ENCODE measurements at places on chromosomes 4 and X.

DNA sequence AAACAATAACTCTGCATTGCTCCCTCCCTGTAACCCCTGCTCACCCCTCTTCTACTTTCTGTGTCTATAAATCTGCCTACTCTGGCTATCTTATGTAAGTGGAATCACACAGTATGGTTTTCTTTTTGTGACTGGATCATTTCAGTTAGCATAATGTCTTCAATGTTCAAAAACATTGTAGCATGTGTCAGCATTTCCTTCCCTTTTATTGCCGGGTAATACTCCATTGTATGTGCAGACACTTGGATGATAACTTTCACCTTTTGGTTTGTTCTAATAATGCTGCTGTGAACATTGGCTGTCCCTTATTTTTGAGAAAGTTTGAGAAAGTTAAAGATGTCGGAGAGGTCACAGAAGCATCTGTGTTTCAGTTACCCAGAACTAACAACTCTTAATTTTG, 60.6 kb upstream of the TLR2 start:
- DNase-seq, result no peak

- DNase-seq, result no peak
Observed at GRCh38 chr4:107740950-107741701, 21.1 kb upstream of the PAPSS1 start.

DNA sequence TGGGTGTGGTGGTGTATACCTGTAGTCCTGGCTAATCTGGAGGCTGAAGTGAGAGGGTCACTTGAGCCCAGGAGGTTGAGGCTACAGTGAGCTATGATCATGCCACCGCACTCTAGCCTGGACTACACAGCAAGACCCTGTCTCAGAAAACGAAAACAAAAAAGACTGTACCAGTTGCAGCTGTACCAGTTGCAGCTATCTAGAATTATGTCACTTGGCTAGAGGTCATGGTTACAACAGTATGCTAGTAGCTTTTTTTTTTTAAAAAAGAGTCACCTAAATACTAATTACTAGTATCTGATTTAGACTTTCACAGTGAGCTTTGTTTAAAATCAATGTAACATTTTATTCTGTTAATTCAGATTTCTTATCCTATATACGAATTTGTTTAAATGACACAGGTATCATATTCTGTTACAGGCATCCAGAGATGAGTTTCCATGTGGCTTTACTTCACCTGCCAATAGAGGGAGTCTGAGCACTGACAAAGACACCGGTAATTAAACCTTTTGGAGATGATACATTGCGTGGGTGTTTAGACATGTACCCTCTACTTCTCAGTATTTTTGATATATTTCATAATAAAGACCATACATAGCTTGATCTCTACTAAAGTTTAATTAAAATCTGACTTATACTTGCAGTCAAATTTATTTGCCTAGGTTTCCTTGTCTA, 100.2 kb upstream of the IL13RA1 start:
- no peak for DNase-seq

- DNase-seq, result no peak
Observed at GRCh38 chr4:3207531-3208037, 41.4 kb upstream of the MSANTD1 start.

DNA sequence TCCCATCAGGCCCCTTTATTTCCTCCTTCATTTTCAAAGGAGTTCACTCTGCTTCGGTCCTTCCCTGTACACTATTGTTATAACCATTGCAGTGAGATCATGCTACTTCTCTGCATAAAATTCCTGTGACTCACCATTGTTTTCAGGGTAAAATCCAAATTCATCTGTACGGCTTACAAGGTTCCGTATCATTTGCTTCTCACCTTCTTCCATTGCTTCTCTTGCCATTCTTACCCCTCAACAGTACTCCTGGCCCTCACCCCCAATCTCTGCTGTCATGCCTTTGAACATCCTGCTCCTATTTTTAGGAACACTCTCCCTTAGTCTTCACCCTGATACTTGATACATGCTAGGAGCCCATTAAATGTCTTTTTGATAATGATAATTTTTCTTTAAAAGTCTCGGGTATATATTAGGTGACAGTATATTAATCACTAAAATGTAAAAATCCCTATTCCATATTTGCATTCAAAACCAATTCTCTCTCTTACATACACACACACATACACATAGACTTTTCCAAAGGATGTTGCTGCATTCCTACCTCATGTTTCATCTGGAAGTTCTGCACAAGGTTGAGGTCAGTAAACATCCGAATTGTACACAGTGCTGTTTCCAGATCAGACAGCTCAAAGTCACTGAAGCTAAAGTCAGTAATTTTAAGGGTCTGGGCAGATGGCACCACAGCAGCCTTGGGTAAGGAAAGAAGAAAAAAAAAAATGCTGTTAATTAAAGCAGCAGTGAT, 103.4 kb downstream of the PDE5A start:
- DNase-seq, result no peak

DNA sequence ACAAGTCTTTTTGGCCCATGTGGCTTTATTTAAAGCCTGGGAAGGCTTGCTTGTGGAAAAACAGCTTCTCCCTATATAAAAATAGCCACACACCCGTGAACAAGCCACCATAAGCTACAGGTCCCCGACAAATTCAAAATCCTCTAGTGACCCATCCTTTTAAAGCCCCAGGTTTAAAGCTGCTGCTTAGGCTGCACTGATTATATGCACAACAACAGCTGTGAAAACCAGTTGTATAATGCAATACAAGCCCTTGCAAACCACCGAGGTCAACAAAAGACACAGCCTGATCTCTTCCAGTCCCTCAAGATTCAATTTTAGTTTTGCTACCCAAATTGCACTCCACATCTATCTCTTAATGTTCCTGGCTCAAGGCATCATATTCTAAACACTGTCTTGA, 186.0 kb upstream of the WDFY3 start:
- no peak for DNase-seq

DNA sequence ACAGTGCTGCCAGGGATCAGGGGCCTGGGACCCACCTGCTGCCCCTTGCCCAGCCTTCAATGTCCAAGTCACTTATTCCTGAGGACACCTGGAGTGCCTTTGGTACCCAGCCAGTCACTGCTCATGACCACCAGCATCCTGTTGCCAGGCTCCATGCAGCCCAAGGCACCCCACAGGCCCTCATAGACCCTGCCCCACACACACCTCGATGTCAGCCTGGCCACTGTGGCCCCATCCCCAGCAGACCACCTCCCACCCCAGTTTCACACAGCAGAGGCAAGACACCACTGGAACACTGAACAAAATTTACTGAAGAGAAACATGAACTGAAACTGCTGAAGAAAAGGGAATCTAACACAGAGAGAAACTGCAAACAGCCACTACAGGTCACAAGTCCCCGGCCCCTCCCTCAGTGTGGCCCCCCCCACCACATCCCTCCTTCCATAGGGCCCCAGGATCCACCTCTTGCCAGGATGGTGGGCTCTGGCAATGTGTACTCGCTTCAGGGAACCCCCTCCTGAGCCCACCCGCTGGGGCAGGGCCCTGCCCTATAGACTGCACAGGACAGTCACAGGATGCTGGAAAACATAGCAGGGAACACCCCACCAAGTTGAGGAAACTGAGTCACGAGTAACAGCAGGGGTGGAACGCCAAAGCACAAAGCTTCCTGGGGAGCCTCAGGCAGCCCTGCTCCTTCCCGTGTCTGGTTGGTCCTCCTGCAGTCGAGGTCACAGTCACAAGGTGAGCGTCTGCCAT, 5.2 kb downstream of the PNMA5 start:
- DNase-seq, result no peak

GRCh38 chr4:180571516-180572055, 1671.6 kb upstream of the TENM3 start:
- no peak for DNase-seq

DNA sequence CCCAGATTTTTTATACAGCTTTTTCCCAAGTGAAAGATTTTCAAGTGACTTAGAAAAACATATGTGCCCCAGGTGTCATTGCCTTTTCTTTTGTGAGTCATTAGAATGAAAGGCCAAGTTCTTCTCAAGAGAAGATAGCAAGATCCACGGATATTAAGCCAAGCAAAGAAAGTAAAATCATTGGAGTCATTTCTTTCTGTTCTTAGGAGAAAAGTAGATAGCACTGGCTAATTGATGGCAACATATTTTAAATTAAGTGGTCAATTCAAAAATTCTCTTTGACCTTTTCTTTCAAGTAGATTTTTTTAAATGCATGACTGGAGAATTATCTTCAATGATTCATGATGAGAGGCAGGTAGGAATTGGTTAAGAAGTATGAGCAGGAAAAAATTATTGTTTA, 94.4 kb downstream of the HHIP start:
- no peak for DNase-seq

- no peak for DNase-seq
Observed at GRCh38 chr4:186168750-186169149, 22.6 kb upstream of the CYP4V2 start.

GRCh38 chr4:89829470-89830138, 7.4 kb downstream of the SNCA start:
- no peak for DNase-seq

- DNase-seq, result no peak
Observed at GRCh38 chrX:112643721-112644120, 36.0 kb downstream of the LHFPL1 start.

DNA sequence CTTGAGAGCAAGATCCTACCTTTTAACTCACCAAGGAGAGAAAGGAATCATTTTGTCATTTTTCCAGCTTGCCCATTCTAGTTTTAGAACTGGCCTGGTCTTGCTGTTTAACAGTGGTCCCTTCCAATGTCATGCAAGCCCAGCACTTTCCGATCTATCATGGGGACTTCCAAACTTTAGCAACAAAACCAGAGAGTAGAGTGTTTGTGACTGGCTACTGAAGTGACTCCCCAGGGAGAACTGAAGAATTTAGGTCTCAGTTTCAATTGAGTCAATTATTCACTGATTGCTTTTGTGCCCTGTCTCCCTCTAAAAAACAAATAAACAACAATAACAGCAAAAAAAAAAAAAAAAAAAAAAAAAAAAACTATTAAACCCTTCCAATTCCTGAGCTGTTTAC, 108.3 kb downstream of the LHFPL1 start:
- DNase-seq, result no peak

- no peak for DNase-seq
Observed at GRCh38 chr4:148447681-148448080, 5.5 kb upstream of the NR3C2 start.

DNA sequence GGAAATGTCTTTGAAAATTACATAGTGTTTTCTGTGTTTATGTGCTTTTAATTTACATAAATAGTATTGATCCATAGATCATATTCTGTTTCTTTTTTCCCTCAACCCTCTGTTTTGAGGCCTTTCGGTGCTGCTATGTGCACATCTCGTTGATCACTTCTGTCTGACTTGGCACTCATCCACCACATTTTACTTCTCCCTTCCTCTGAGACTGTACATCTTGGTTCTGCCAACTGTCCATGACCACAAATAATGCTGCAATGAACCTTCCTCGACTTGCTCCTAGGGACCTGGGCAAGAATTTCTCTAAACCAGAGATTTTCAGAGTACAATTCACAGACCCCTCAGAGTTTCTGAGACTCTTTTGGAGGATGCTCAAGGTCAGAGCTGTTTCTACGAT, 74.4 kb downstream of the RTL5 start:
- no peak for DNase-seq

- DNase-seq, result no peak
Observed at GRCh38 chr4:100995671-100996070, 351.7 kb downstream of the PPP3CA start.

DNA sequence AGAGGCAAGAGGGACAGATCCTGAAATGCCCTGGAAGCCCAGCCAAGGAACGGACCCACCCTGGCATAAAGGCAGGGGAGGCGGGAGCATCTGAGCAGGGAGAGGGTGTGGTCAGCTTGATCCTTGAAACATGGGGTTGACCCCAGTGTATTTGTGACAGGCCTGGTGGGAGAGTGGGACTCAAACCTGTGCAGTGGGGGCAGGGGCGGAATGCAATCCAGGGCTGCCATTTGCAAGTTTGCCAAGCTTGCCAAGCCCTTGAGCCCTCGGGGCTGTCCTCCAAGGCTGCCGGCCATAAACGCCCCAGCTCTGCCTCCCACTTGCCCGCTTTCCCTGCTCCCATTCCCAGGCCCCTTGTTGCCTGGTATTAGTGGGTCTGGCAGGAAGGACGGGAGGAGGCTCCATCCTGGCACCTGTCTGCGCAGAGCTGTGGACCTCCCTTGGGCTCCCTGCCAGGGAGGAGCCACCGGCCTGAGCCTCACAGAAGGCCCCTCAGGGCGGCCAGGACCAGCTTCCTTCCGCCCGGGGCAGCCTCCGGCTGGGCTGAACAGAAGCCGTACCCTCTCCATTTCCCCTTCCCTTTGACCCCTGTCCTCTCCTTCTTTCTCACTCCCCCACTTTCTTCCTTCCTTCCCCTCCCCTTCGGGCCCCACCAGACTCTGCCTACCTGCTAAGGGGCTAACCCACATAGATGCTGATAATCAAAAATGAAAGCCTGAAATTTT, 661 bp downstream of the S100P start:
- no peak for DNase-seq

GRCh38 chr4:18756671-18757070, 735.1 kb upstream of the LCORL start:
- DNase-seq, result no peak

DNA sequence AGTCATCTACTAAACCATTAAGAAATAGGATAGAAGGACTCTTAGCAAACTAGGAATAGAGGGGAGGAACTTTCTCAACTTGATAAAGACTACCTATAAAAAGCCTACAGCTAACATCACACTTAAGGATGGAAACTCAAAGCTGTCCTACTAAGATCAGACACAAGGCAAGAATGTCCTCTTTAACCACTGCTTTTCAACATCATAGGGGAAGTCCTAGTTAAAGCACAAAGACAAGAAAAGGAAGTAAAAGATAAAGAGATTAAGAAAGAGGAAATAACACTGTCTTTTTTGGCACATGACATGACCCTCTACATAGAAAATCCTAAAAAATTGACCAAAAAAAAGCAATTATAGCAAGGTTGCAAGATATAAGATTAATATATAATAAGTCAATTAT, 136.6 kb downstream of the FBXW7 start:
- no peak for DNase-seq

GRCh38 chrX:23659339-23659738, 8.0 kb upstream of the PRDX4 start:
- DNase-seq, result no peak

DNA sequence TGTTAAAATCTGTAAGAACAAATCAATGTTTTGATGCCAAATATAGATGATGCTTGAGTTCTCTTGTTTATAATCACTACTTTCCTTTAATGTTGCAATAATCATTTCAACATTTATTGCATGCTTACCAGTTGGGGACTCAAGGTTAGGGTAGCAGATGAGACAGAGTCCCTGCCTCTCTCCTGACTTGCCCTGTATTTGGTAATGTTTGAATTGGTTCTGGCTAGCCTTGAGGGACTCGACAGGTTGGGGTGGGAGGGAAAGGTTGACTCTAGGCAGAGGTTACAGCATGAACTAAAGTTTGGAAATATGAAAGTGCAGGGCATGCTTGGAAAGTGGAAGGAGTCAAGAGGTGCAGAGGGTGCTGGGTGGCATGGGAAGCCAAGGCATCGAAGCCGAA, 2.0 kb downstream of the SEC24B start:
- DNase-seq, result no peak

- DNase-seq, result no peak
Observed at GRCh38 chrX:133660281-133660680, 245.0 kb upstream of the GPC4 start.

- DNase-seq, result no peak
Observed at GRCh38 chr4:164683040-164683439, 70.9 kb upstream of the SMIM31 start.

All from activated CD8-positive, alpha-beta memory T cell treated with anti-CD3 and anti-CD28 coated beads for 1 hour (primary cell).